Hypothalamus (tissue), 51 donors: ENCODE measurements at places on chromosomes 11 and 22.

GRCh38 chr11:13465909-13466371 lies 2.9 kb upstream of the BTBD10 start:
- no peak for DNase-seq

DNA sequence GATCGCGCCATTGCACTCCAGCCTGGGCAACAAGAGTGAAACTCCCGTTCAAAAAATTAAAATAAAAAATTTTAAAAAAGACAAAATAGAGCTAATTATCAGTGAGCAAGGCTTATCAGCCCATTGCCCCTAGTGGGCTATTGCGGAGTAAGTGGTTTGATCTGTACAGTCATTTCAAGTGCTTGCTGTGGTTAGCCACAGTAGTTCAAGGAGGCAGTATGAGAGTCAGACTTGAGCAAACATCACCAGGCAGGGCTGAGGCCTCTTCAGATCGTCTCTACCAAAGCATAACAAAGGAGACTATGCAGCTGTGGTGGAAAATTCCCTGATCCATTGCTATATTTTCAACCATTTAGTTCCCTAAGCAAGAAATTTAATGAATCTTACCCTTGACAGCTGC lies 4.3 kb upstream of the SBF2 start:
- DNase-seq: no peak

DNA sequence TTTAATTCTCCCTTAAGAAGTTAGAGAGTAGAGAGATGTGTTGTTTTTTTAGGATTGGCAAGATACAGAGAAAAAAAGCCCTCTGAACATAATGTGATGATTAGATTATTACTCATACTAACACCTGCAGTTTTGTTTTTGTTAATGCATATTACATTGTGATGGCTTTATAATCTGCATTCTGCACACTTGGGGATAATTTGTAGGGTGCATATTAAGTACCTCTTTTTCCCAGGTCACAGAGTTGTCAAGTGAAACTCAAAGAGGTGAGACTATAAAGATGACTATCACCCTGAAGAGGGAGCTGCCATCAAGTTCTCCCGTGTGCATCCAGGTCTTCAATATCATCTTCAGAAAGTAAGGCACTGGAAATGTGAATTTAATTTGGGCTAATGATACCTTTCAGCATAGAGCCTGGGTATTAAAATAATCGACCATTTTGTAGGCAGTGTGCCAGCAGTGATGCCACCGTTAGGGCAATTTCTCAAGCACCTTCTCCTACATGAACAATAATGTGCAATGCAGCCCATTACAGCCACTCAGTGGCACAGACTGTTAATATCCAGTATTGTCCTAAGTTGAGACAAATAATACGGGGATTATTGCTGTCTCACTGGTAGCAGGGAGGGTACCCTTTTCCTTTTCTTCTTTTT lies 16.2 kb downstream of the PIWIL4 start:
- no peak for DNase-seq

GRCh38 chr22:43404673-43405385 lies 7.0 kb upstream of the MPPED1 start:
- no peak for DNase-seq

GRCh38 chr11:77506857-77507256 lies 33.0 kb upstream of the PAK1 start:
- DNase-seq: no peak

- no peak for DNase-seq
Observed at GRCh38 chr11:83691451-83691950, 405.3 kb upstream of the CCDC90B start.

DNA sequence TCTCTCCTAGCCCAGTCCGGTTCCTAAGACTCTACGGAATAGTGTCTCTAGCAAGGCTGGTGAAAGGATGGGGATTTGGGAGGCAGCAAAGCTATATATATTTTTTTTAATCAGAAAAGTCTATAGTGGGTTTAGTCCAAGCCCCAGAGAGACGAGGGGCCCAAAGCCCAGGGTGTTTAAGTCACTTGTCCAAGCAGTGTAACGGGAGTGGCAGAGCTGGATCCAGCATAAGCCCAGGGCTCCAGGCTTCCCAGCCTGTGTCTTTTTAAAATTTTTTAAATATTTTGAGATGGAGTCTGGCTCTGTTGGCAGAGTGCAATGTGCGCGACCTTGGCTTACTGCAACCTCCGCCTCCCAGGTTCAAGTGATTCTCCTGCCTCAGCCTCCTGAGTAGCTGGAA lies 6.8 kb downstream of the GRIK4 start:
- DNase-seq: no peak

DNA sequence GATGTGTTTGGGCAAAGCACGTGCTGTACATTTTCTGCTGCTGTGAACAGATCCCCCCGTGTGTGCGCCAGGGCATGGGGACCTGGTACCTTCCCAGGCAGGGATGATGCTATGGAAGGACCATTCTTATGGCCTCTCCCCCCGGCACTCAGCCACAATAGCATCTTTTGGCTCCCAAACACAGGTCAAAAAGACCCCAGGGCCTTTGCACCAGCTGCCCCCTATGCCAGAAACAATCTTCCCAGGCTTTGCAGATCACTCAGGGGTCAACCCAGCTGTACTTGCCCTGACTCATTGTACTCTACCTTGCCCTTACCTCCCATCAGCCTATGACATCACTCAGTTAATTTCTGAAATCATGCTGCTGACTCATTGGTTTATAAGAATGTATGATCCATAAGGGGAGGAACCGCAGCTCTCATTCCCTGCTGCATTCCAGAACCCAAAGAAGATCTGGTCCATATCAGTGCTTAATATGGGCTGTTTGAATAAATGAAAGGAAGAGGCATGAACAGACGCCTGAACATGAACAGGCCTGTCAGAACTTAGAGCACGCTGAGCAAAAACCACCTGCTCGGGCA lies 100.7 kb downstream of the CELSR1 start:
- no peak for DNase-seq

GRCh38 chr11:19628018-19628417 lies 84.6 kb upstream of the NAV2 start:
- DNase-seq: no peak

- no peak for DNase-seq
Observed at GRCh38 chr11:75759832-75760231, 8.7 kb upstream of the DGAT2 start.

GRCh38 chr11:133887692-133888332 lies 42.5 kb upstream of the SPATA19 start:
- no peak for DNase-seq

- no peak for DNase-seq
Observed at GRCh38 chr11:99693941-99694492, 673.3 kb downstream of the CNTN5 start.

GRCh38 chr11:103528596-103528995 lies 419.4 kb downstream of the DYNC2H1 start:
- no peak for DNase-seq

DNA sequence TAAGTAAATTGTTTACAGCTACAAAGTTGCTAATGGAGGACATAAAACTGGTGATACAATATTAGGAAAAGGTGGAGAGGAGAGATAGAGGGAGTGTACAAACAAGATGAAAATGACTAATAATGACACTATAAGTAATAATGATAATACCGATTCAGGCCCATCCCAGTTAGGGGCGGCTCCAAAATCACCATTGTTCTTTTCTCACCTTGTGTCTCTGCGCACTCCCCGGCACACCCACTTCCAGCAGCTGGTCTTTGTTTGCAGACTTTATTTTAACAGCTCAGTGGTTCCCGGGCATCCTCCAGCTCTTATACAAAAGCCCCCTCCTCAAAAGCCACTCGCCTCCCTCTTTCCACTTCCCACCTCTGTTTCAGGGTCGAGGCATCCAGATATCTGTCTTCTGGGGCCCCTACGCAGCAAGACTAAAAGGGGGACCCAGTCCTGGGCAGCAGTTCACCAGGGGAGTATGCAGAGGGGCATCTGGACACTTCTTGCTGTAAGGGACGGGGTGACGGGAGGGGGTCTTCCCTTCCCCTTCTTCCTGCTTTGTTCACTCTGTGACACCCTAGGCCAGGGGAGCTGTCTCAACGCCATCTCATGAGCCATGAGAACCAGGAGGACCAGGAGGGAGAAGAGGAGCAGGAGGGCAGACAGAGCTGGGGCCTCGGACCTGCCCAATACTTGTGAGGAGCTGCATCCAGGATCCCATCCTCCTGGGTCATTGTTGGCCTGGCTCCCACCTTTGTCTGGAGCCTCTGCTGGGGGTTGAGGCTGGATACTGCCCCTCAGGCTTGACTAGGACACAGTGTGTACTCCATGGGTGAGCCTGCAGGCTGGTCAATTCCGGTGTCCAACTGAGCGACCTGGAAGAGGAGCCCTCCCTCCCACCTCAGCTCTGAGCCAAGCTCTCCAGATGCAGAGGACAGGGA lies 2.7 kb downstream of the APOL2 start:
- DNase-seq: no peak

- no peak for DNase-seq
Observed at GRCh38 chr11:87840786-87841185, 334.5 kb downstream of the RAB38 start.

- DNase-seq: no peak
Observed at GRCh38 chr11:69936771-69937170, 117.6 kb upstream of the FGF3 start.

DNA sequence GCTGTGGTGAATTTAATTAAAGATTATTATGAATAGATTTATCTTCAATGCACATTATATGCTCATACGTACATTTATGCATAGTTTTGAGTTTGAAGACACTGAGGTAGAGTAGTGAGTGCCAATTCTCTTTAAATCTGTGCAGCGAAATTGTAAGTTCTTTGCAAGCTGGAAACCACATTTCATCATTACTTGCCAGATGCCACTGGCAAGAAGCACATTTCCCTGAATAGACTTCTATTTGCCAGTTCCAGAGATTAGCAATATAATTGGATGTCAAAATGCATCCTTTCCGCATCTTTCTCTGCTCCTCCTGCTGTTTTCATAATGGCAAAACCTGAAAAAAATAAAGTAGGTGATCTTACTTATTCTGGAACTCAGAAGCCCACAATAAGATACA lies 448.0 kb downstream of the LUZP2 start:
- DNase-seq: no peak

DNA sequence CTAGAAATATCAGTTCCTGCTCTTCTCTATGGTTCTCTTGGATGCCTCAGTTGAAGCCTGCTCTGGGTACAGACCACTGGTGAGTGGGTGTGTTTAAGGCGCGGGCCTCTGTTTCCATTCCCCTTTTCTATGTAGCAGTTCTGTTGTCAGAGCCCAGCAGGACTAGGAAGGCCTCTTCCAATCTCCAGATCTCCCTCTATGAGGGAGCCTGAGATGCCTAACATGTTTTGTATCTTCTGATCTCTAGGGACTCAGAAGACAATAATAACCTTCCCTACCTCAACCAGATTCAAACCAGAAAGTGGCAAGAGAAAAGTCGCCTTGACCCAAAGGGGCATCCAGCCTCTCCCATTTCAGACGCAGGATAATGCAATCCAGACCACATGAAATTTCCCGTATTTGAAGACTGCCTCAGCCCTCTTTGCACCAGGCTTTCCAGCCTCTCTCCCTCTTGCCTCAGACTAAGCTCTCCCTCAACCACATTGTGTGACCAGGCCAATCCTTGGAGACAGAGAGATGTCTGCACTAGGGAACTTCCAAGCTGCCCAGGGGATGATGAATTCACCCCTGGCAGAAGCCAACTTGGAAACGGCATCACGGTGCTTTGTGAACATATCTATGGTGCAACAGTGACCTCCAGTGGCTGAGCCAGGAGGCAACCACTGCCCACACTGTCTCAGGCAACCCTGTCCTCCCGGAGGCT lies 150.1 kb upstream of the UBASH3B start:
- peak; percentile 75 for DNase-seq
